ENCODE measurements at places on chromosomes 7 and 10.

GRCh38 chr7:1388021-1388702 is 71.1 kb downstream of the MICALL2 start:
- no peak for DNase-seq

GRCh38 chr7:153509768-153510167 is 542.4 kb upstream of the DPP6 start:
- no peak for DNase-seq

GRCh38 chr10:6019010-6019782 is 41.9 kb upstream of the IL15RA start:
- no peak for DNase-seq

DNA sequence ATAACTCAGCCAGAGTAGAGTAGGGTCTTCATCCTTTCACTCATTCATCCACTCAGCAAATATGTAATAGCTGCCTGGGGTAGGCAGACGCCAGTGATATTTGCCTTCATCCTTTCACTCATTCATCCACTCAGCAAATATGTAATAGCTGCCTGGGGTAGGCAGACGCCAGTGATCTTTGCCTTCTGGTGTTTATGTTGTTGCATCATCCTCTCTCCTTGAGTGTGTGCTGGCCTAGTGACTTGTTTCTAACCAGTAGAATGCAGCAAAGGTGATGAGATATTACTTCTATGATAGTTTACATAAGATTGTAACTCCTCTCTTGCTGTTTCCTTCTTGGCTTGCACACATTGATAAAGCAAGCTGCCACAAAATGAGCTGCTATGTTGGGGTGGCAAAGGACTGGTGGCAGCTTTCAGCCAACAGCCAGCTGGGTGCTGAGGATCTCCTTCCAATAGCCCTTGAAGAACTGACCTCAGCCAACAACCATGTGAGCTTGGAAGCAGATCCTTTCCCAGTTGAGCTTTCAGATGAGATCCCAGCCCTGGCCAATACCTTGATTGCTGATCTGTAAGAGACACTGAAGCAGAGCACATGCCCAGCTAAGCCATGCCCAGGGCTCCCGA is 23.2 kb upstream of the MTPN start:
- no peak for DNase-seq

DNA sequence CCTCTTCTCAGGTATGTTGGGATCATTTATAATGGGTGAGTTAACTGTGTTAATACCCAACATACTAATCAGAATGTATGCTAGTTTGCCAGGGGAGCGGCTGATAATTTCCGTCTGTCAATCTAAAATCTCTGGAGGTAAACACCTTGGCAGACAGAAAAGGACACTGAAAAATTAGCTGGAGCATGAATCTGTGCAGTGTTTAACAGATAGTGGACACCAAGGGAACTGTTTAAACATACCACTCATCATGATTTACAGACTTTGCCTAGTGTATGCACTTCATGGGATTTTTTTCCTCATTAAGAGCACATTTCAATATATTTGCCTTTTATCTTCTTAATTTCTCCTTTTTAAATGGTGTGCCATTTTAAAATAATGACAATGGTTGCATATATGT is 68.2 kb downstream of the SLC13A1 start:
- no peak for DNase-seq

DNA sequence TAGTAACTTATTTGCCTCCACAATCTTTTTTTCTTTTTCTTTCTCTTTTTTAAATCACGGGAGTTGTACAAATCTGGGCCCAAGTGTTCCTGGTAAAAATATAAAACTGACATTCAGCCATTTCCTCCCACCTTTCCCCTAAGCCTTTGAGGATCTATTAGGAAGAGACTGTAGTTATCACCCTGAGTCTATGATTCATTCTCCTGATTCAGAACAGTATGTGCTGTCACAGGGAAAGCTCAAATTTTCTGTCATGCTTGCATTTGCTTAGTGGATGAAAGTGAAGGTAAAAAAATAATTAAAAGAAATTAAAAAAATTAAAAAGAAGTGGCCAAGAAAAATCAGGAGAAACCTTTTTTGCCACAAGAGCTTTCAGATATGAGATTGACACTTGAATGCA is 71.7 kb downstream of the KIF20B start:
- no peak for DNase-seq

Data from GM12864 (cell line).